H1 (cell line): ENCODE measurements at places on chromosomes 11 and 22. TPM values are rescaled to one million over a fixed set of nuclear protein-coding genes. Genes with fewer than 3 reads are reported as not detected.
A peak's percentile ranks its signal among the peaks of the same experiment; 100 is the strongest.

GRCh38 chr11:9745411-9746211 lies 81.7 kb downstream of the SWAP70 start:
- no peak for DNase-seq

DNA sequence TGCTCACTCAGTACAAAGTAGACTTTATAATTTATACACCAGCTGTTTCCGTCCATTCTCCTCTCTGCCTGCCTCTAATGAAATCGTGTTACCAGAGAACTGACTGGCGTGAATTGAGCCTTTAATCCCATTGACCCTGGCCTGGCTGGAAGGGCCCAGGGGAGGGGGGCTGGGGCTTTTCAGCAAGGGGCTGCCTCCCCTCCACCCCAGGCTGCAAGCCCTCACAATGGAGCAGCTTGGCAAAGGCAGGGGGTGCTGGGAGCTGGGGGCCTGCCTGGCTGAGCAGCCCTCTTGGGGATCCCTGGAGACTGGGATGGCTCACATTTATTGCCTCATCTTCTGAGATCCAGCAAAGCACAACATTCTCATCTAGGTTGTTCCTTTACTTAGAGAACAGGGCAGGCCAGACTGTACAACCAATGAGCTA lies 25.8 kb upstream of the LMO1 start:
- no peak for DNase-seq

GRCh38 chr11:62579252-62579651 lies 5.6 kb upstream of the EEF1G start:
- no peak for DNase-seq

DNA sequence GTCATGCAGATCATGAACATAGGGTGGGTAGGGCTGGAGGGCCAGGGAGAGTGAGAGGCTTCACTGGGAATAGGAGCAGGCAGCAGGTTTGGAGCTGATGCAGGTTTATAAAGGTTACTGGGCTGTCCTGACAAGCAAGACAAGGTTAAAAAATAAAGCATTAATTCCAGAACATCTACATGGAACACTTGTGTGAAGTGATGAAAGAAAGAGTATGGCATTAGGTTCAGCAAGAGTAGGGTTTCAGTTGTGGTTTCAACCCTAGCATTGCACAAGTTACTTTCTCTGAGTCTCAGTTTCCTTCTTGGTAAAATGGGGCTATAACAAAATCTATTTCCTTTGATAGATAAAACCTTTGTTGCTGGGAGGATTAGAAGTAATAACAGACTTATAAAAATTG lies 114.6 kb upstream of the SESN3 start:
- no peak for DNase-seq

DNA sequence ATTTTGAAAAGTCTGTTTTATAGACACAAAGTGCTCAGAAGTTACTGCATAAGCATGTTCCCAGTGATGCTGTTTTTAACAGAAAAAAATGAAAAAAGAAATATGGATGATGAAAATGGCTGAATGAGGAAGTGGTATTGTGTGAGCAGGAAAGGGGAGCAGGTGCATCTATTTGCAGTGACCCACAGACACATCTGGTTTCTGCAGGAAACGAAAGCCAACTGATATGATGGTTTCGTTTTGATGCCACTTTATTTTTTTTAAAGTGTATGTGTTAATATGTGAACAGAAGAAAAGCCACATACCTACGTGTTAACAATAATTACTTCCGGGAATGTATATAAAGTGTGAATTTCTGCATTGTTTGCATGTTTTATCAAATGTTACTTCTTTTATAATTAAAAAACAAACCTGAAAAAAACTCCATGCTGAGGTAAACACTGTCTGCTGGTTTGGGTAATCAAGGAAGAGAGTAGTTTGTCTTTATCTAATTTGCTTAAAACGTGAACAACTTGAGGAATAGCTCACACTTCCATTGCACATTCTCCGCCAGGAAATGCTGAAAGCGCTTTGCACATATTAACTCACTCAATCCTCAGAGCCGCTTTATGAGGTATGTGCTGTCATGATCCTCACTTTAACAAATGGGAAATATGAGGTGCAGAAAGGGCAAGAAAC lies 1335.9 kb downstream of the TBC1D22A start:
- no peak for DNase-seq

GRCh38 chr11:118016104-118016503 lies 29.9 kb downstream of the IL10RA start:
- no peak for DNase-seq

DNA sequence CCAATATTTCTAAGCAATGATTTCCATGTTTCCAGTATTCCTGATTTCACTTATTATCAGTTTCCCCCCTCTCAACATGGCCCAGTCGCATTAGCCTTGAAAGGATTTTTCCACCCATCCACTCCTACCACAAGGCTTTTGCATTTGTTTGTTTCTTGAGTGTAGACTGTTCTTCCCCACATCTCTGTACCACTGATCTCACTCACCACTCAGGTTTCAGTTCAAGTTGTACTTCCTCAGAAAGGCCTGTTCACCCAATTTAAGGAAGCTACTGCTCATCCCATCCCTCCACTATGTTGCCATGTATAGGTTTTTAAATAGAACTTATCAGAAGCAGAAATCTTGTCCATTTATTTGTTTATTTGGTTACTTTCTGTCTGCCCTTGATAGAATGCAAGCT lies 472.3 kb downstream of the FAM181B start:
- no peak for DNase-seq

DNA sequence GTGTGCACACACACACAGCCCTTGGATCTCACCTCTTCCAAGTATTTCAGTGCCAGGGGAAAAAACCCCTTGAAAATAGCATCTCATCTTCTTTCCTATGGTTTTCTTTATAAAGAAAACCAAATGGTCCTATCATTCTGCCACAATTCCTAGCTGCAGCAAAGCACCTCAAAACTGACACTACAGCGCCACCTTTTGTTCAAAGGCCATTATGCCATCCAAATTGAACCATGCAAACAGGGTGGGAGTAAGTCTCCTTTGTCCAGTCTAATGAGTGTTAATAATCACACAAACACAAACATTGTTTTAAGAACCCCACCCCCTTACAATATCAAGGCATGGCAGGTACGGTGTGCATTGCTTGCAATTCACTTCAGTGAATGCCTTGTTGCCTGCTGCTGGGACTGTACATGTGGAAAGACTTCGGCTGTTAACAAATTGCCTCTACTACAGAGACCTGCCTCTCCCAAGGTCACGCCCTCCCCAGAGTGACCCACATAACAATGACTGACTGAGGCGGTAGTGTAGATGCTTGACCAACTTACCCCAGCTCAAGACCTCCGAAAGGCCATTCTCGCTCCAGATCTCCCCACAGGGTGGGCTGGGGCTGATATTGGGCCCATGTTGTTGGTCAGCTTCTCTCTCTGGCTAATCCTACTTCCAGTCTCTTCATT lies 31.7 kb downstream of the FAM181B start:
- peak; percentile 81 for DNase-seq

GRCh38 chr11:17531071-17531600 lies 13.1 kb downstream of the USH1C start:
- no peak for DNase-seq

- DNase-seq = no peak
Measured at GRCh38 chr22:48489551-48490499, 1337.8 kb downstream of the BRD1 start.

- DNase-seq = no peak
Measured at GRCh38 chr11:104361975-104362374, 198.0 kb upstream of the PDGFD start.

DNA sequence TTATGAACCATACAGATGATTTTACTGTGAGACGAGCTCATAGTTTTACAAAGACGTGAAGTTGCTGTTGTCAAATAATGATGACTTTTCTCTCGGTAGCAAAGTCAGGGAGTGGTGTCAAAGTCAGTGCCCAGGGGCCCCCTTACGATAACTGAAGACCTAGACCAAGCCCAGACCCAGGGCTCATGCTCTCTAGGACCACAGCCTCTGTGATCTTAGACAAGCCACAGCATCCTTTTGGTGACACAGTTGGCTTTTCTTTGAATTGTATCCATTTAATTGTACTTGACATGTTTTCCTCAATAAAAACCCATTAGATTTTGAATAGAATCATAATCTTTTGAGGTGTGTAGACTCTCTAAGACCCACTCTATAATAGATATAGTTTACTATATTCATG lies 17.9 kb upstream of the POGLUT3 start:
- no peak for DNase-seq

- no peak for DNase-seq
Measured at GRCh38 chr11:69000831-69001242, 12.2 kb downstream of the MRGPRF start.

DNA sequence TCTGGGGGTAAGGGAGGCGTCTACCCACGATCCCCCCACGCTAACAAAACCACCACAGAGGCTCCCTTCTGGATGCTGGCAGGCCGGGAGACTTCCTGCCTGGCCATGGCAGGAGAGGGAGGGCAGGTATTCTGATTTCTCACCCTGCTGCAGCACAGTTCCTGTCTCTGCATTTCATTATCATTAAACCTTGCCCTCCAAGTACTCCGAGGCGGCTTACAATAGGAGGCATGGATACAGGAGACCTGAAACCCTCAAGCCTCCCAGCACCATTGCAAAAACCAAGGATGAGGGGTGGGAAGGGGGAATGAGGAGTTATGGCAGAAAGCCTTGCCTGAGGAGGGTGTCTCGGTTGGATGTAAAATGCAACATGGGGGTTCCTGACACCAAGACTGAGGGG lies 44.1 kb upstream of the MN1 start:
- DNase-seq = no peak

DNA sequence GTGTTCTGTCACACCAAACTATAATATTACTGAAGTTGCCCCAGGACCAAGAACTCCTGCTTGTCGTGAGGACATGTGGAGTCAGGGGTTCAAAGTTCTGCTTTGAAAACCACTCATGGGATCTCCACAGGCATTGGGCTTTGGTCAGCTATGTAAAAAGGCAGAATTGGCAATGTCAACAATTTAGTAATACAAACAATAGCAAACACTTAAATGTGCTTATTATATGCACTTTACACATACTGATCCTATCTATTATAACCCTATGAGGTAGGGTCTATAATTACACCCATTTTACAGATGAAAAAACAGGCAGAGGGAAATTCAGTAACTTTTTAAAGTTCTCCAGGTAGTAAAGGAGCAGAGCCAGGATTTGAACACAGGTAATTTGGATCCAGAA lies 94.6 kb downstream of the CCDC83 start:
- DNase-seq = no peak

DNA sequence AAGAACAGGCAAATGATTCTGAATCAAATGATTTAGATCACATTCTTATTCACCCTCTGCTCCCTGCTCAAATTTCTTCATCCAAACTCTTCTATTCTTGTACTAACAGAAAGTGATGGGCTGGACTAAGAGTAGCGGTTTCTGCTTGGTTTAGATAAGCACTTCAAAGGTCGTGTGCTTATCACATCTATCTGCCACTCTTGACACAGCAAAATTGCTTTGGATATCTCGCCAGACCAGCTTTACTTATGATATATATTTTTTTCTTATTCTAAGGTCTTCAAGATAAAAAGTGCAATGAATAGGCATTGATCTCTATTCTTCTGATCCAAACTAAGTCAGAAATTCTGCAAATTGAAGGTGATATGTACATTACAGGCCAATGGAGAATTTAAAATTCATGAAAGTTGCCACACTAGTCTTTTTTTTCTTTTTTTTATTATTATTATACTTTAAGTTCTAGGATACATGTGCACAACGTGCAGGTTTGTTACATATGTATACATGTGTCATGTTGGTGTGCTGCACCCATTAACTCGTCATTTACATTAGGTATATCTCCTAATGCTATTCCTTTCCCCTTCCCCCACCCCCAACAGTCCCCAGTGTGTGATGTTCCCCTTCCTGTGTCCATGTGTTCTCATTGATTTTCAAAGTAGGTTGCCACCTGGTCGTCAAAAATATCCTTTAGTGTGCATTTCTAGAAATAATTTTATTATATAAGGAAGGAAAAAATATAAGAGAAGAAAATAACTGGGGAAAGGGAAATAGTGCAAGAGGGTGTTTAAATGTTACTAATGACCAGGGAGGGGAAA lies 1941.0 kb upstream of the RAG2 start:
- DNase-seq = no peak

- DNase-seq = no peak
Measured at GRCh38 chr11:43278193-43278956, 33.4 kb upstream of the API5 start.

DNA sequence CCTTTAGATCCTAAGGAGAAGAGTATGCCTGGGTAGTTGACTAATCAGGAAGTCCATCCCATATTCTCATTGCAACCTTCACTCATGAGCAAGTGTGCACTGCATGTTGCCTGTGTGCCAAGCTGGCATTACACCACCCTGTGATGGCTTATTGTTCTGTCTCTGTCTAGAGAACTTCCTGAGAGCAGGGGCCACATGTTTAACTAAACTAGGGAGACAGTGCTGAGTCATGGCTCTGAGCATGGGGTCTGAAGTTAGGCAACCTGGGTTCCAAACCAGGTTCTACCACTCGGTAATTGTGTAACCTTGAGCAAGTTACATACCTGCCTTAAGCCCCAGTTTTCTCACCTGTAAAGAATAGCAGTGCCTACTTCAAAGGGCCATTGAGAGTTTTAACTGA lies 39.6 kb downstream of the CSNK2A3 start:
- no peak for DNase-seq

DNA sequence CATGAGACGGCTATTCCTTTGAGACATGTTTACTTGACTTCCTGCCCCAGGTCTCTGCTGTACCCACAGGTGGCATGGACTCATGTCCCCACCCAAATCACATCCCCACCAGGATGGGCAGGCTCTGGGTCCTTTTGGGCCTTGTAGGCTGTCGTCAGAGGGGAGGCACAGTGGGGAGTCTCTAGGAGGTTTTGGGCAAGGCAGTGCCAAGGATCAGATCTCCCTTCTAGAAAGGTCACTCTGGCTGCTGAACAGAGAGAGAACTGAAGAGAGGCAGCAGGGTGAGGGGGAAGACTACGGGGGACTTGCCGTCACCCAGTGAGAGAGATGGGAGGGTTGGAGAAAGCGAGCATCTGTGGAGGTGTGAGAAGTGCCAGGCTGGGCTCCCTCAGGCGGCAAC lies 4.6 kb upstream of the KCNQ1OT1 start:
- DNase-seq = no peak

DNA sequence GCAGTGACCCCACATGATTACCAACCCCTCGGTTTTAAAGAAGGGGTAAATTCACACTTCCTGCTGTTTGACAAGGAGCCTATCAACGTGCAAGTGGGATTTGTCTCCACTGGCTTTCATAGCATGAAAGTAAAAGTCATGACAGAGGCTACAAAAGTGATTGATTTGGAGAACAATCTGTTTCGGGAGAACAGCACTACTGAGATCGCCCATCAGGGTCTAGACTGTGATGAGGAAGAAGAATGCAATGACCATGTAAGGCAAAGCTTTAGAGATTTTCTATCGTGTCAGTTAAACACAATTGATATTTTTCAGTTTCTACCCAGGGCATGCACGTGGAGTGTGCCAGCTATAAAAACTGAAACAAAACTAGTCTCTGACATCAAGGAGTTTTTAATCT lies 41.7 kb downstream of the HORMAD2 start:
- no peak for DNase-seq

Gene MYO7A
- 1.9 and 2.4 TPM in 2 replicates for total RNA-seq

Gene MAJIN
- total RNA-seq = not detected in 2 replicates

Gene CELSR1
- total RNA-seq = 12.2 and 12.4 TPM in 2 replicates

Gene F2
- total RNA-seq = not detected in 2 replicates

Gene NCR3LG1
- 1.7 and 1.9 TPM in 2 replicates for total RNA-seq

Gene TIMM10
- 109 and 117 TPM in 2 replicates for total RNA-seq

Gene SLC6A5
- total RNA-seq = not detected in 2 replicates

Gene CLCF1
- 0.32 and 0.57 TPM in 2 replicates for total RNA-seq

Gene OR56A1
- total RNA-seq = 0.06 and 0.09 TPM in 2 replicates

Gene CADM1
- 25.3 and 29.3 TPM in 2 replicates for total RNA-seq

Gene ART1
- not detected in 2 replicates for total RNA-seq
